GM12892 (cell line): ENCODE measurements at places on chromosomes 7 and 10.
A peak's percentile ranks its signal among the peaks of the same experiment; 100 is the strongest.

- no peak for DNase-seq
These were observed 27.6 kb upstream of the GARS1 start for GRCh38 chr7:30567081-30567480.

DNA sequence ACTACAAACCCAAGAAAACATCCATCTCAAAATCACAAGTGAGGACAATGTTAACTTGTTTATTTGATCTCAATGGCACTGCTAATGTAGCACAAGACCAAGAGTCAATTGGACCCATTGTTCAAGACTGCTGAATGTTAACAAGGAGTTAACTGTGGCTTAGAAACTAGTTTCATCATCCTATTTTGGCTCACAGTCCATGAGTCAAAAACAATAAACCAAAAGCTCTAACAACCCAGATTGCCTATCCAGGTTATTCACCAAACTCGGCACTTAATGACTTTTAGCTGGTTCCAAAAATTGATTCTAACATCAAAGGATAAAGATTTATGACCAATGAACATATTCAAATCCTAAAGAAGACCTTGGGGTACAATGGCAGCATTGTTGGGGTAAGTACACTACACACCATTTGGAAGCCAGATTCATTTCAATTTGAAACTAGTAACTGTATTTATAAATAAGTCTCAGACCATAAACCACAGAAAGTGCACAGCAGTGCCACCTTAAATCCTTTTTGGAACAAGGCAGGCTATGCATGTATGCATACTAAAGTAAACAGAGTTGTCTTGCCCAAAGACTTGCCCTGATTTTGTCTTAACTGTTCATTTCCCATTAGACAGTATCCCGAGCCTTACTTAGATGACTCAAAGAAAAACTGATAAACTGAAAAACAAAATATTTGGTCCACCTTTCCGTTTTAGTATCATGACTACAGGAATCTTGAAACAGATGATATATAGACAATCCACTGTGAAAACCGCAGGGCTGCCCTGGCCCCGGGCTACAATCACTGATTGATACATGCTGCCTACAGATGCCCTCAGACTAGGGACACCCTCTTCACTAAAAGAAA, 84.5 kb downstream of the SRPK2 start:
- DNase-seq = no peak

DNA sequence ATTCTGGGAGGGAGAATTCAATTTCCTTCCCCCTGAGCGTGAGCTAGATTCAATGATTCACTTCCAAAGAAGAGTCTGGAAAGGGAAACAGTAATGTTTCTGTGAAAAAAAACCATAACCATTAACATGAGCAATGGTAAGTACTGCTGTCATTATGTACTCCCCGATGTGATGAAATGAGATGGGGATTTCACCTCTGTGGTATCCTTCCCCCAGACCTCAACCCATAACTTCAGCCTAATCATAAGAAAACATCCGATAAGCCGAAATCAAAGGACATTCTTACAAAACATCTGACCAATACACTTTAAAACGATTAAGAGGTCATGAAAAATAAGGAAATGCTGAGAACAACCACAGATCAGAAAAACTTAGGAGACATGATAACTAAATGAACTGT, 27.2 kb downstream of the EZH2 start:
- DNase-seq = no peak

DNA sequence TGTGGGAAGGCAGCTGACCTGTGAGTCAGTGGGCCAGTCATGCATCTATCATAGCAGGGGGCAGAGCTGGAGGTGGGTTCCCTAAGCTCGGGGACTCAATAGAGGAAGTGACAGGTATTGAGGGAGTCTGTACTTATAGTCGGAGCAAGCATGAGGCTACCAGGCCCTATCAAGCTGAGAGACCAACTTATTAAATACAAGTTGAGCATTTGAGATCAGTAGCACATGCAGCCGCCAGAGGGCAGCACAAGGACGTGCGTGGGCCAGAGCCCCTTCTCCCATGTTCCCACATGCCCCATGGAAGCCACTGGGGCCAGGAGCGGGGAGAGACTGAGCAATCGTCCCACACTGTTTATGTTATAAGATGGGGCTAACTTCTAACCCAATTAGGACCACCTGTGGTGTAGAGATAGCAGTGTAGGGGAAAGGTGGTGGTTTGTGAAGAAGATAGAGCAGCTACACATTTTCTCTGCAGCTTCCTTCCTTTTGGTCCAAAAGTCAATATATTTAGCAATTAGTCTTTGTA, 13.0 kb upstream of the STK31 start:
- DNase-seq = peak; percentile 4

DNA sequence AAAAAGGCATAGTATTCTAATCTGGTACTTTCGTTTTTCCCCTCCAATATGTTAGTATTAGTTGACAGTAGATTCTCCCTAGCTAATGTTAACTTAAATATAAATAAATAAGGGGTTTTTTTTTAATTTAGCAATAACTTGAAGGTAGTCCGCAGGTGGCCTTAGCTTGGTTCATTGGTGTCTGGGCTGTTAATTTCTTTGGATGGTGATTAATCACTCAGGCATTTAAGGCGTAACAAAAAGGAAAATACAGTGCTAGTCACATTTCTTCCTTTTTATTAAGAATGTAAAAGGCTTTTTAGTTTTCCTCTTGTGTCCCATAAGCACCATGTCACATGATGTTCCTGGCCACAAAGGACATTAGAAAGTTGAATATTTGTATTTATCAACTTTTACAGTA, 161.0 kb upstream of the POT1 start:
- no peak for DNase-seq

DNA sequence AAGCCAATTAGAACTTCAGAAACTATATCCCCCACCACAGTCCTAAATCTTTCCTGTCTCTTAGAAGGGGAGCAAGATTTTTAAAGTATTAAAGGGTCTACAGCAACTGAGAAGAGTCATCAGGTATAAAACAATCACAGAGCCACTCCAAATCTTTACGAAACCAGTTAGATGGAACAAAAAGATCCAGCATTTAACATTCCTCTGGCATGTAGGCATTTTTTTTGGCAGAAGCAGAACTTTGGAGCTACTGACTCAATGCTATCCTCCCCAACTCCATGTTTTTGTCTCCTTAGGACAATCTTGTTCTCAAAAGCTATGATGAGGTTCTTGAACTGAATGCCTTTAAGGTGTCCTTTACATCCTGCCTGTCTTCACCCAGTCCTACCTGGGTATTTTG, 333.3 kb downstream of the PRPF18 start:
- DNase-seq = no peak

- peak; percentile 27 for DNase-seq
These were observed 46.9 kb downstream of the AP3M1 start for GRCh38 chr10:74103560-74104258.

DNA sequence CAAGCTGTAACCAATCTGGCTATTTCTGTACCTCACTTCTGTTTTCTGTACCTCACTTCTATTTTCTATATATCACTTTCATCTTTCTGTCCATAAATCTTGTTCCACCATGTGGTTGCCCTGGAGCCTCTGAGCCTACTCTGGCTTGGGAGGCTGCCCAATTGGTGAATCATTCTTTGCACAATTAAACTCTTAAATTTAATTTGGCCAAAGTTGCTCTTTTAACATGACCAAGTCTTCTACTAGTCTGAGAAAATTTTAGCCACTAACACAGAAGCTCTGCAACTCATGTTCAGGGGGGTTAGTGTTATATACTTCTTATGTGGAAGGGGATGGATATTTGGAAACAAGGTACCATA, 503.5 kb downstream of the KIF20B start:
- DNase-seq = no peak

DNA sequence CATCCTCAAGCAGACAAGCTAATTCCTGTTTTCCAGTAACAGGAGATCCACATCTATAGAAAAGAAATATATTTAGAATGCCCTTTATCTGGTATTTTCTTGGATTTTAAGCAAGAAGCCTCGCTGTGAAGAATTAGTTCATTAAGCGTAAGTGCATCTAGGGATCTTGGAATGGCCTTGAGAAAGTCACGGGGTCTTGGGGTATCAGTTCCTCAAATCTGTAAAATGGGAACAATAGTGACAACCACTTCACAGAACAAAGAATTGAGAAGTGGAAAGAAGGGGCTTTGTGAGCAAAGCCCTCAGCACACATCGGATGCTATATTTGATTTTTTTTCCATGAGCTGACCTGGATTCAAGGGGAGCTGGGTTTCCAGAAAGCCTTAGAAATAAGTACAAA, 32.3 kb upstream of the WDFY4 start:
- DNase-seq = no peak

- DNase-seq = no peak
These were observed 65.0 kb downstream of the GRM8 start for GRCh38 chr7:127187740-127188139.

DNA sequence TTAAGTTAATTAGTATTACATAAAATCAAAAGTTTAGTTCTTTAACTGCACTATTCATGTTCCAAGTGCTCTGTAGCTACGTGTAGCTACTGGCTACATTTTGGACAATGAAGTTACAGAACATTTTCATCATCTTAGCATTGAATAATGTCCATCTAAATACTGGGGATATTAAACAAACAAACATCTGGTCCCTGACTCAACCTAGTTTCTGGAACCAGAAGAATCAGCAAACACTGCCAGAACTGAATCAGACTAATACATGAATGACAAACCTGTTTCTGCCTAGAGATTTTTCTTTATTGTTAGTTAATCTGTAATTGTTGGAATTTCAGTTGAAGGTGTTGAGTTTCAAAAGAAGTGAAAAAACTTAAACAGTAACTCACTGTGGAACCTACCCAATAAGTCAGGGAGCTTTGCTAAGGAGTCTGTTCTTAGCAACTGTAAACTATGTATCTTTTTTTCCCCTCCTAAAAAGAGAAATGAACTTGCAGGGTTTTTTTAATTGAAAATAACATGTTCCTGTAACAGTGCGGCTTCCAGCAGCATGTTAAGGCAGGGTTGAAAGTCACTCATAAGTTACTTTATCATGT, 58.3 kb downstream of the CDK13 start:
- DNase-seq = no peak

GRCh38 chr7:96855139-96855538, 145.5 kb upstream of the SEM1 start:
- DNase-seq = no peak

- no peak for DNase-seq
These were observed 103.8 kb upstream of the AGR3 start for GRCh38 chr7:16985621-16986020.

DNA sequence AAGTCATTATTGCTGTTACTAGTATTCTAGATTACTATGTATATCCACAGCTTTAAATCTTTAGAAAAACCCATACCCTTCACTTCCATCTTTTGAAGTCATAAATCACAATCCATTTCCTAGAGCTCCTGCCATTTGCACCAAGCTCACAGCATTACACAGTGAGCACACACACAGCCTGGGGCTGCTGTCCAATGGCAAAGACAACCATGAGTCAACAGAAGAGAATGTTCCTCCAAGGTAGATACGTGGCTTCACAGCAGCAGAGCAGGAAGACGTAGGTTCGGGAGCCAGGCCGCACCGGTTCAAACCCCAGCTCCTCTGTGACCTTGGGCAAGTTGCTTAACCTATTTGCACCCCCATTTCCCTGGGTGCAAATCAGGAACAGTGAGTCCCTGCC, 234.6 kb downstream of the DIP2C start:
- DNase-seq = no peak

DNA sequence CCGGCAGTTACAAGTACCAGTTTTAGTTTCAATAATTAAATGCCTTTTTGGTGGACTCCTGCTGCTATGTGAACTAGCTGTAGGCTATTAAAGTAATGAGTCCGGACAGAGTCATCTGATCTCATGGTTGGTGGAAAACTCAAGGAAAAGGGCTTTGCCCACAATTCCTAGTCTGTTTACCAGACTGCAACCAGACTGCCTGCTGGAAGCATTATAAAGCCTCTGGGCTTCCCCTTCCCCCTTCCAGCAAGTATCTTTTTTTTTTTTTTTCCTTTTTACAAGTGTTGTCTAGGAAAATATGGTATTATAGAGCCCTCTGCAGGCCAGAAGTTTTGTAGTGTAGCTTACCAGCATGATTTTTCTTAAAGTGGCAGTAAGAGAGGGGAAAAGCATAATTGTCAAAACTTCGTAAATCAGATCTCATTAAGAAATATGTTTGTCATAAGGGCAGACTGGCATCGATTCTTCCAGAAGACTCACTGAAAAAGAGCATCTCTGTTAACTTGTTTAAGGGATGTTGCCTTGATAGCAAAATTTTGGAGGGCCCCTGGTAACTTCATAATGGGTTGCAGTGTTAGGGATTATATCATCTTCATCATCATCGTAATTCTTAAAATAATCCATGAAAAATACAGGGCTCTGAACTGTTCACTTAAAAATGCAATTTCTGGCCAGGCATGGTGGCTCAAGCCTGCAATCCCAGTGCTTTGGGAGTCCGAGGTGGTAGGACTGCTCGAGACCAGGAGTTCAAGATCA, 181.3 kb downstream of the TAX1BP1 start:
- DNase-seq = no peak

DNA sequence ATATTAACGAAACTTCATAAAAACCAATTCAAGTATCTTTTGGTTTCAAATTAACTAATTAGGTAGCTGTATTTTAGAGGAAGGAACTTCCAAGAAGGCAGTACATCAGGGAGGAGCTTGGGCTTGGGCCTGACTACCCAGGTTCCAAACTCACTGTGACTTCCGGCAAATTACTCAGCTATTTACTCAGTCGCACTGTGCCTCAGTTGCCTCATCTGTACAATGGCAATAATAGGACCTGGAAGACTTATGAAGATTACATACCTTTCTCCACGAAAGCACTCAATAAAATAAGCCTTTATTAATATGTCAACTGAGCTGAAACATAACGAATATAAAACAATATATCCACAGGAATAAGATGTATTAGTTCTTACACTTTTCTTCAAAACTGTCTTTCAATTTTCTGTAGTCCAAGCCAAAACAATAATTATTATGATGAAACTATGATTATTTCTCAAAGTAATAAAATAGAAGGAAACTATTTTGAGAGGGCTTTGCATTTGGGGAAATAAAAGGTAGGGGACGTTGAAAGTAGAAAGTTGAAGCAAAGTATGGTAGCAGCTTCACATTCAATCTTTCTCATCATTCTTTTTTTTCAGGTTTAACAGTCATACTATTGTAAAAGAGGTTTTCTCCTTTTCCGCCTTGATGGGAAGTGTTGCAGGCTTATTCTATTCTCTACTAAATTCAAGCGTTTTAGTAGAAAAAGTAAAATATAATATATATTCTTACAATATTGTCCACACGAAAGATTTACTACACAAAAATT, 10.5 kb upstream of the EBLN1 start:
- no peak for DNase-seq

DNA sequence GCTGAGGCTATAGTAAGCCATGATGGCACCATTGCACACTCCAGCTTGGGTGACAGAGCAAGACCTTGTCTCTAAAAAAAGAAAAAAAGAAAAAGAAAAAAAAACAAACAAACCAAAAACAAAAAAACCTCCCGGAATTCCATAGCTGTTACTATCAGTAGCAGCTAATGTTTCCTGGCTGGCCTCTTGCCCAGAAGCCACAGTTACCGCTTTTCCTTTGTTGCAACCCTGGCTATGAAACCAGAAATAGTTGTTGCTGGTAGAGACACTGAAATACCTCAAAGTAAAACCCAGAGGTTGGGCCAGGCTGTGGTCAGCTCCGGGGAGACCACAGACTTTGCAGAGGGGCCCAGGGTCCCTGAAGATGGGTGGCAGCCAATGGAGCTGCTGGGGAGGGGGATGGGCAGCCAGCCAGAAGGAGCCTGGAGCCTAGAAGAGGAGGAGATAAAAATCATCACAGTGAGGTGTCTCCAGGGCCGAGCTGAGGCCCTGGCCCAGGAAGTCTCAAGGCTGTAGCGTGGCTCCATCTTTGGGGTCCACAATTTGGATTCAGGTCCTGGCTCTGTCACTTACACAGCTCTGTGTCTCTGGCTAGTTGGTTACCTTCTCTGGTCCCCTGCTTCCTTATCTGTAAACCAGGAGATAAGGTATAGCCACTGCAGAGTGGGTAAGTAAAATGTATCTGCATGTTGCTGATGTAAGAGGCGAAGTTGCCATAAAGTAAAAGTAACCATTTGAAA, 3.4 kb upstream of the CHST12 start:
- no peak for DNase-seq
